ENCODE measurements at places on chromosomes 11 and 22.
A peak's percentile ranks its signal among the peaks of the same experiment; 100 is the strongest.

DNA sequence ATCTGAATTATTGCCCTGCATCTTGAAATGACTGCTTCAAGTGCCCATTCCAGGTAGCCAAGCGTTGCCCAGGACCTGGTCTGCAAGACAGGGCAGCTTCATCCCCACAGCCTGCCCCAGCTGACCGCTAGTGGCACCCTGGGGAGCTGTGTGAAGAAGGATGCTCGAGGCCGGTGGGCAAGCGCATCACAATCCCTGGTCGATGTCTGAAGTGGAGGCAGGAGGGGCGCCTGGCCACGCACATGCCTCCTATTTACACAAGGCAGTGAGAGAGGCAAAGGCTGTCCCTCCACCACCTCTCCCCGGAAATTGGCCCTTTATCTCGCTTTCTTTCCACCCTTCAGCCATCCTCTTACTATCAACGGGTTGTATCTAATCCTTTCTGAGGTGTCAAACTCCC, 28.1 kb upstream of the PHF21A start:
- no peaks in the 10 kb centered on the region for H3K36me3 ChIP-seq
- peaks cover 5% of the 10 kb centered on the region for H3K27me3 ChIP-seq
- no peak for DNase-seq
- H3K4me3 ChIP-seq = no peak overlapping the region

- H3K4me1 ChIP-seq = peaks cover 19% of the 10 kb centered on the region
- DNase-seq = peak; percentile 72
- H3K36me3 ChIP-seq = no peaks in the 10 kb centered on the region
- peak within 1 kb of the TSS; percentile 50 for H3K4me3 ChIP-seq
- peaks cover 46% of the 10 kb centered on the region for H3K27me3 ChIP-seq
Measured at GRCh38 chr22:19524170-19525115, at the start of gene CLDN5. Gene CLDN5 (minus strand): TSS chr22:19524410. CDS start chr22:19524255, 155 bp downstream.

DNA sequence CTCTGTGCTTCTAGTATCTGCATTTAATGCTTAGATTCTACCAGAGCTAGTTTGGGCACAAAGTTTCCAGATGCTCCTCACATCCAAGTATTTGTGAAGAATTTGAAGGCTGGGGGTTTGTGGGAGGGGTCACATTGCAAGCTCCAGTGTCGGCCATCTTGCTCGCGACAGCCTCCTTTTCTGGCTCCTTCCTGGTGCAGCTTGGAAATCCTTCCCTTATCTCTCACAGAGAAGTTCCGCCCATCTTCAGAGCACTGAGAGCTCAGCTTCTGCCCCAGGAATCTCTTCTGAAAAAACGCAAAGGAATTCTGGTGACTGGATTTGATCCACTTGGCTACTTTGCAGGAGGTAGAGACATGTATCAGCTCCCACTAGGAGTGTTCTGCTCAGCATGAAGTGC, 497.5 kb downstream of the TBC1D22A start:
- no peak overlapping the region for H3K4me3 ChIP-seq
- H3K36me3 ChIP-seq = no peaks in the 10 kb centered on the region
- peaks cover 14% of the 10 kb centered on the region for H3K27me3 ChIP-seq

- peaks cover 18% of the 10 kb centered on the region for H3K4me1 ChIP-seq
- H3K27ac ChIP-seq = no peak within 1 kb of the TSS
Measured at GRCh38 chr11:7251836-7252682, at the start of gene SYT9. Gene SYT9 (plus strand): TSS chr11:7251904. CDS start chr11:7252187, 283 bp downstream.

DNA sequence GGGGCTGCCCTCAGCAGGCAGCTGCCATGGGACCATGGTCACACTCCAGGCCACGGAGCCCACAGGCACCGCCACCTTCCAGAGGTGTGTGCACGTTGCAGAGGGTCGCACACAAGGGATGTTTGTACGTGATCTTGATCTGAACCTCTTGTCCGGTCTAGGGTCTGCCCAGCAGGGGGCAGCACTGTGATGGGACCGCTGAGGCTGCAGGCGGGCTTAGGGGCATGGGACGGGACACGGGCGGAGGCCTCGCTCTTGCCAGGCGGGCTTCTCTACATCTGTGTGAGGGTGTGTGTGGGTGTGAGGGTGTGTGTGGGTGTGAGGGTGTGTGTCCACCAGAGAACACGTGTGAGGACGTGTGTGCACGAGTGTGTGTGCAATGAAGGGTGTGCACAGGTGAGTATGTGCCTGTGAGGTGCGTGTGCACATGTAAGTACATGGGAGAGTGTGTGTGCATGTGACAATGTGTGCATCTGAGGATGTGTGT, 52.4 kb downstream of the CACNA1I start:
- no peak for DNase-seq
- no peak overlapping the region for H3K27ac ChIP-seq
- H3K4me3 ChIP-seq = no peak overlapping the region
- H3K36me3 ChIP-seq = no peaks in the 10 kb centered on the region

DNA sequence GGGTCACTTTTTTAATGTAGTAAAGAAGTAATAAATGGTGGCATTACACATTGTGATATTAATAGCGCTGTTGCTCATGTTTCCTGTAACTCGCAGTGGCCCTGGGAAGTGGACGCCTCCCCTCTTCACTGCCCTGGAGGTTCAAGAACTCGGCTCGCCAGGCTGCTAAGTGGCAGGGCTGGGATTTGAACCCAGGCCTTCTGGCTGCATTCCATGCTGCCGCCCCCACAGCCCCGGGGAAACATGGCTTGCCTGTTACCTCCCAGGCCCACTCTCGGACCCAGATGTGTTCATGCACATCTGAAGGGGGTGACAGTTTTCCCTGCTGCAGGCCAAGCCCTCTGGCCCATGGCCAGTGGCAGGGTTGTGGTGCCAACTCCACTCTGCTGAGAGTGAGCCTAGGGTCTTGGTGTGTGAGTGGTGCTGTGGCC, 25.0 kb upstream of the MGAT3 start:
- DNase-seq = no peak
- peaks cover 72% of the 10 kb centered on the region for H3K36me3 ChIP-seq
- H3K4me3 ChIP-seq = no peak overlapping the region
- no peaks in the 10 kb centered on the region for H3K27me3 ChIP-seq
- H3K27ac ChIP-seq = peak overlapping the region; percentile 73

GRCh38 chr11:62402226-62402959, 16.4 kb upstream of the SCGB1A1 start:
- H3K4me3 ChIP-seq = peak overlapping the region; percentile 29
- H3K4me1 ChIP-seq = peaks cover 64% of the 10 kb centered on the region
- DNase-seq = peak; percentile 90
- H3K27me3 ChIP-seq = no peaks in the 10 kb centered on the region
- peak overlapping the region; percentile 83 for H3K27ac ChIP-seq

DNA sequence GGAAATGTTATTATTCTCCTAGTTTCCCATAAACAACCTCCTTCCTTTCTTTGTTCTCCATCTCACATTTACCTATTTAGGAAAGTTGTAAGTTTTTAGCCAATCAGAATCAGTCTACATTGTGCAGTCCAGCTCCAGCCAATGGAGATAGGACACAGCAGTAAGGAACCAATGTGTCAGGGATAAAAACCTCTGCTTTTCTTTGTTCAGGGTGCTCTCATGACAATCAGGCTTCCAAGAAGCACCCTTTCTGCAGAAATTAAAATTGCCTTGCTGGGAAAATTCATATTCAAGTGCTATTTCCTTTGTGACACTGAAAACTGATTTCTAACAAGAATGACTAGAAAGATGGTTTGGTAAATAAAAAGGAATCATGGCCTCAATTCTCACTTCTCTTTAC, 14.6 kb downstream of the SCGB2A1 start:
- H3K36me3 ChIP-seq = no peaks in the 10 kb centered on the region
- no peaks in the 10 kb centered on the region for H3K4me1 ChIP-seq
- H3K27ac ChIP-seq = no peak overlapping the region
- no peaks in the 10 kb centered on the region for H3K27me3 ChIP-seq
- no peak overlapping the region for H3K4me3 ChIP-seq

- DNase-seq = no peak
- no peak overlapping the region for H3K4me3 ChIP-seq
- H3K4me1 ChIP-seq = no peaks in the 10 kb centered on the region
- H3K27me3 ChIP-seq = no peaks in the 10 kb centered on the region
Measured at GRCh38 chr22:28869736-28870135, 13.6 kb upstream of the ZNRF3 start.

- H3K4me1 ChIP-seq = no peaks in the 10 kb centered on the region
- no peak overlapping the region for H3K27ac ChIP-seq
- no peaks in the 10 kb centered on the region for H3K36me3 ChIP-seq
Measured at GRCh38 chr11:120676991-120677390, 165.4 kb downstream of the GRIK4 start.

- H3K27ac ChIP-seq = no peak overlapping the region
- peaks cover 6% of the 10 kb centered on the region for H3K4me1 ChIP-seq
- H3K36me3 ChIP-seq = no peaks in the 10 kb centered on the region
Measured at GRCh38 chr11:86230921-86231434, 13.6 kb upstream of the EED start.

- H3K4me3 ChIP-seq = no peak overlapping the region
- H3K36me3 ChIP-seq = no peaks in the 10 kb centered on the region
- H3K4me1 ChIP-seq = peaks cover 45% of the 10 kb centered on the region
- H3K27me3 ChIP-seq = no peaks in the 10 kb centered on the region
- no peak overlapping the region for H3K27ac ChIP-seq
Measured at GRCh38 chr11:12809364-12809763, 135.1 kb downstream of the TEAD1 start.

Data from suprapubic skin (tissue), 4 donors.